Non-pigmented ciliary epithelial cell (primary cell): ENCODE measurements at places on chromosomes 6 and 20.

DNA sequence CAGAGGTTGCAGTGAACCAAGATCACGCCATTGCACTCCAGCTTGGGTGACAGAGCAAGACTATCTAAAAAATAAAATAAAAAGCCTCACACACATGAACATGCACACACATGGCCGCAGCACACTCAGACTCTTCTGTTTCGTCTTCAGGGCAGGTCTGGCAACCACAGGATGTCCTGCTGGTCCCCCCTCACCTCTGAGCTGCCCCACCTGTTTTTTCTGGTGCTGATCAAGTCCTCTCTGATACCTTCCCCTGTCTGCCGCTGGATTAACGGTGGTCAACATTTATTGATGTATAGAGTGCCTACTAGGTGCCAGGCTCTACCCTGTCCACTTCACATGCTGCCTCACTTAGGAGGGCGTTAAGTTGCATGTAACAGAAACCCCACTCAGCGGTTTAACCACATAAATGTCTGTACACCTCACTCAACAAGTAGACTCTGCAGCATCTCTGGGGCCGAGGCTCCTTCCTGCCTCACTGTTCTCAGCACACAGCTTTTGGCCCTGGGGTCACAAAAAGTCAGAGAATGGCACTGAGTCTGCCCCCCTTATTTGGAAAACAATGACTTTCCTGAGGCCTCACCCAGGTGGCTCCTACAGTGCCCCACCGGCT, 4.5 kb upstream of the AP5S1 start:
- no peak for DNase-seq

DNA sequence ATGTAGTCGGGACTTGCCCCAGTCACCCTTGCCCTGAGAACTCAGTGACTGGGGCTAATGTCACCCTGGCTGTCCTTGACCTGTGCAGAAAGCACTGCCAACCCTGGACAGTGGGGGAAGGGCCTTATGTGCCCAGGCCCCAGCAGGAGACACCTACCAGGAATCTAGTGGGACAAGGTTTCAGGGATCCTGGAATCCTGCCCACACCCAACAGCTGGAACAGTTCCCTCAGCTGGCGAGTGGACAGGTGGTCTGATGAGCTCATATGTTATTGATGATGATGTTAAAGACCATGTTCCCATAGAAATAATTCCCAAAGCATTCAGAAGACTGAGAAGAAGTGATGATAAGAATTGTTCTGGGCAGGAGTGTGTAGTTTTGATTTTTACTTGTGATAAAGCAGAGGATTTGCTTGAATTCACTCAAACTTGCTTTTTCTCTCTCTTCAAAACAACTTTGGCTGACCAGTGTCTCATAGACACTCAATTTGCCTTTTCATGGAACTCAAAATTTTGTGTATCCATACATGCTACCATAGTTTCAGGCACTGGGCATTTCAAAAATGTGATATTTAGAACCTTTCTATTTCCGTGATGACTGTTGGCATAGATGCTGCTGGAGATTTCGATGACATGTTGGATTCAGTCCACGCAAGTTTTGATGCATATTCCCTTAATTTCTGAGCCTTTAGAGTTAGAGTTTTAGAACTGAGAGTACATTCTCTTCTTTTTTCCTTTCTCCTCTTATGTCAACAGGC, 79.3 kb downstream of the SLC22A3 start:
- DNase-seq = no peak

GRCh38 chr6:79706527-79706926, 75.4 kb downstream of the SH3BGRL2 start:
- DNase-seq = no peak

GRCh38 chr6:74690365-74690764, 515.5 kb downstream of the COL12A1 start:
- peak; percentile 6 for DNase-seq

DNA sequence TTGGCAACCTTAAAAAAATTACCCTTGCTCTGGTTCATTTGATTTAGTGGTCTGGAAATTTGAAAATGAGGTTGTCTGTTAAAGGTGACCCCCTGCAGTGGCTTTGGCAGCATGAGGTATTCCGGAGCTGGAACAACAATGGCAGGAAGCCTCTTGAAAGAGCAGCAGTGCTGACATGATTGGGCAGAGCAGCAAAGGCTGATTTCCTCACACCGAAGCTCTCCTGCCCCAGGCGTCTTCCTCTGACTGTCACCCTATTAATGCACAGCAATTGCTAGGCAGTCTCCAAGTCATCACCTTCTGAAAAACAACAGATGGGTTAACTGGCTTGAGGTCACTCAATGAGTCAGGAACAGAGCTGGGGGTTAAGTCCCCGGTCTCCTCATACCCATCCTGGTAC, 241.8 kb upstream of the MMS22L start:
- no peak for DNase-seq

DNA sequence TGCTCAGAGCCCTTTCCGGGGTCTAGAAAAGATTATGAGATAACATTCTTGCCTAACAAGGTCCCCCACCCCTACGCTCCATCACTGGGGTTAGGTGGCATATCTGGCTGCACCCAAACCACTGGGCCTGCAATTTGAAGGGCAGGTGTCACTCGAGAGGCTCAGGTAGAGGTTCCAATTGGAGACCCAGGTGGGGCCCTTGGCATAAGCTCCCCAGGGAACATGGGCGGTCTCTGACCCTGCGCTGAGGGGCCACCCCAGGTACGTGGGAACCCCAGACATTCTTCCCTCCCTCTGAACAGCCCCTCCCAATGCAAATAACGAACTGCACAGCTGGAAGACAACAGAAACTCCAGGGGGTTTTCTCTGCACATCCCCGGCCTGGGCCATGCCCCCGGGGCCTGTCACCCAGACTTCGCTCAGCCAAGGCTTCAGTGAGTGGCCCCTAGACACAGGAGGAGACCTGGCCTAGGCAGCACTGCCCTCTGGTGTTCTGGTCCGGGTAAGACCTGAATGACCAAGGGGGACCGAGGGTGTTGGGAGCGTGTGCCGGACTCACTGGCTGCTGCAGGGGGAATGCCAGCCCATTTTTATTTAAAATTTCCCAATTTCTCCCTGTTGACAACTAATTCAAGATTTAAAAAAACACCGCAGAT, 47.5 kb downstream of the DSTN start:
- no peak for DNase-seq

GRCh38 chr20:7841971-7842310, 98.3 kb downstream of the HAO1 start:
- DNase-seq = peak; percentile 87

GRCh38 chr6:129992881-129993280, 25.5 kb upstream of the L3MBTL3 start:
- DNase-seq = no peak

GRCh38 chr6:81816380-81816779, 63.9 kb upstream of the TENT5A start:
- no peak for DNase-seq

DNA sequence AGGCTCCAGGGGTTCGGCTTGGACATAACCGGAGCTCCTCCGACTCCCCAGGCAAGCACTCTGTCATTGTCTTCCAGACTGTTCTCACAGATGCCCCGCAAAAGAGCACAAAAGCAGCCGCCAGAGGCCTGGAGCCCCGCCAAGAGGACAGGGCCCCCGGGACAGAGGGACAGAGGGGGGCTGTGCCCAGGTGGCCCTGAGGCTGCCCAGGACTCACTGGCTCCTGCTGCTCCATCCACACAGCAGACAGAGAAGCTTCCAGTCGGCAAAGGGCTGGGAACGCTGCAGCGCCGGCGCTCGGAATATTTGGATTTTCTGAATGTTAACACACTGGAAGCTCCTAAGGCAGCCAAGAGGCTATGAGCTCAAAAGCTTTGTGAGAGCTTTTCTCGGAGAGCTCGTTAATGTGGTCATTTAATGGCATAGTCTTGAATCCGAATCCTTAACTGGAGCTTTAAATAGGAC, 68.0 kb upstream of the QKI start:
- no peak for DNase-seq

DNA sequence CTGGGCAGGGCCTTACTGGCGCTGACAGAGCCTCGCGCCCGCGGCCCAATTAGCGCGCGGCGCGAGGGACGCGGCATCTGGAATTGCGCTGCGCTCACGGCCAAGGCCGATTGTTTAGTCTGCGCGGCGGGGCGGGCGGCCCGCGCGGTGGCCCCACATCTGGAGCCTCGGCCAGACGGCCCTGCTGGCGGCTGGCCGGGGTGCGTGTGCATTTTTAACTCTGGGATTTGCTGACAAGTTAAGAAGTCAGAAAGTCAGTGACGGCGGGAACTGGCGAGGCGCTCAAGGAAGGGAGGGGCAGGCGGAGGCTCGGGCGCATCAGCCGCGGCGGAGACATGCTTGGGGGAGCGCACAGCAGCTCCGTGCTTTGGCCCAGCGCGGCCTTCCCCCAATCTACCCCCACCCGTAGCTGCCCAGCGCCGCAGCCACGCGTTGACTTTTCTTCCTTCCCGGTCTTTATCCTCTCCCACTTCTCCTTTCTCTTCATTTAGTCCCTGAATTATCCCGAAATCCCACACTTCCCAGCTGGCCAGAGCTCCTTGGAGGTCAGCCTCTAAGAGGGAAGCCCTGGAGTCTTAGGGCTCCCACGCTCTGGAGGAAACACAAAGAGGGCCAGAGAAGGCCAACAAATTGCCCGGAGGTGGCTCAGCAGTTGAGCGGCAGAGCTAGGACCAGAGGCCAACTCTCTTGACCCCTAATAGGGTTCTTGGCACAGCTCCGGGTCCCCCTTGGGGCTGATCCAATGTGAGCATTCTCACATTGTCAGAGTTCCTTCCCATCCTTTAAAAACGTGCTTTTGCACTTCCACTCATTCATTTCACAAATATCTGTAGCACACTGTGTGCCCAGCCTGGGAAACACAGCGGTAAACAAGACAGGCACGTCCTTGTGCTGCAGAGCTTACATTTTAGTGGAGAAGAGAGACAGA, 40.8 kb upstream of the FOXP4 start:
- DNase-seq = no peak

- DNase-seq = no peak
Measured at GRCh38 chr6:43088654-43089056, 12.5 kb downstream of the PTK7 start.

- no peak for DNase-seq
Measured at GRCh38 chr6:30409184-30409583, 64.2 kb downstream of the RPP21 start.

DNA sequence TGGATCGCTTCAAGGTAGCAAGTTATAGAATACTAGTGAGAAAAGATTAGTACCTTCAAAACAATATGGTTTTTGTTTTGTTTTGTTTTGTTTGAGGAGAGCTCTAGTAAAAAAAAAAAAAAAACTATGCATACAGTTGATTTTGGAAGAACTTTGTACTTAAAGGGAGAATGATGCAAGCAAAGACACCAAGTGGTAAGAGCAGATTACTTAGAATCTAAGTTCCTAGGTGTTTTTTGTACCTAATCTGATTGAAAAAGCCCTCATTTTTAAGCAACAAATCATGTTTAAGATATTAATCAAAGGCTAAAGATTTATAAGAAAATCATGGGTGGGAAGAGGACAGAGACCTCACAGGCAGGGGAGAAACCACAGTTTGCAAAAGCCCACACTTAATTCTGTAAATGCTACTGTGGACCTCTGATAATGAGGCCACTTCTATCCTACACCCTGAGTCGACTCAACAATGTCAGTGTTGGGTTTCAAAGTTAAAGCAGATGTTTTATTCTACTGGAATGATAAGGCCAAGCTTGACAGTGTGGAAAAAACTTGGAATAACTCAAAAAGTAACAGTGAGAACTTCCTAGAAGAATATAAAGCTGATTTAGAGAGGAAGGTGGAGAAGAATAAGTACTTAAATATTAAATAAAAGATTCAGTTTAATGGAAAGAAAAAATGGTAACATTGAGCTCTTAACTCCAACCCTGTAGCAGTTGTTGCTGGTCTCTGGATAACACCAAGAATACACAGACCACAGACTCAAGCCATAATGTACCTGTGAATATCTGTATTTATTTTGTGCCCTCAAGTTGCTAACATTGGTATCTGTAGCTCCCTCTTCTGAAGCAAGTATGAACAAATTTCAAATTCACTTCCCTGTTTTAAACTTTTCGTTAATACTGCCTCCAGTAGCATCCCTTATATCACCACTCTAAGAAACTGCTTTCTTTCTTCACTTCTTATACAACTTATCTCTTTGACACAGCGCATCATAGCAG, 1047.8 kb downstream of the EPHA7 start:
- DNase-seq = no peak

- DNase-seq = peak; percentile 72
Measured at GRCh38 chr6:30818391-30818841, 65.9 kb upstream of the DDR1 start.

DNA sequence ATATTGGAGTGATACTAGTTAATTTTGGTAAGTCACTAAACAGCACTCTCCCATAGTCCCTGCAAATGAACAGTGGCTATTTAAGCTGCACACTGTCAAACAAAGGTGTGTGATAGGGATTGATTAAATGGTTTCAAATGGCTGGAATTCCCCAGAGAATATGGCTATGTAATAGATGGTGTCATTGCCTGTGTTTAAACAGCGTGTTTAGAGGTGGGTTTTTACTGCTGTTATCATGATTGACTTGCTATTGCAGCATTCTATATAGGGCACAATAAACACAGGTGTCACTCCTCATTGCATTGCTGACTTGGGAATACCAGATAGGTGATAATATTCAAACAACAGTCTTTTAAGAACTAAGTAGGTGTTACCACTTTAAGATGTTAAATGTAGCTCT, 171.7 kb upstream of the MAN1A1 start:
- DNase-seq = no peak

DNA sequence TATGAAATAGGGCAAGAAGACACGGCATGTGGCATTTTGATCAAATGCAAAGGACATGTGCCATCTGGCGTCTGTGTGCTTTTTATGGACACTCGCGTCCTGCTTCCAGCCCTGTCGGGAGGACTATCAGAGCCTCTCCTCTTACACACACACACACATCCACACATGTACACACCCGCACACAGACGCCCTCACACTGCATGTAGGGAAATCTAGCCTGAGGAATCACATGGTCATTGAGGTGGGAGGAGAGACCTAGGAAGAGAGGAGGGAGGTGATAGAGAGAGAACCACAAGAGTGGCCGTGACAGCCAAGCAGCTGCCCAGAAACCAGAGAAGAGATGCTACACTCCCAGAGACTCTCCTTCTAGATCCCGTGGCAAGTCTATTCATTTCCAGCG, 105.9 kb upstream of the CDYL start:
- no peak for DNase-seq

DNA sequence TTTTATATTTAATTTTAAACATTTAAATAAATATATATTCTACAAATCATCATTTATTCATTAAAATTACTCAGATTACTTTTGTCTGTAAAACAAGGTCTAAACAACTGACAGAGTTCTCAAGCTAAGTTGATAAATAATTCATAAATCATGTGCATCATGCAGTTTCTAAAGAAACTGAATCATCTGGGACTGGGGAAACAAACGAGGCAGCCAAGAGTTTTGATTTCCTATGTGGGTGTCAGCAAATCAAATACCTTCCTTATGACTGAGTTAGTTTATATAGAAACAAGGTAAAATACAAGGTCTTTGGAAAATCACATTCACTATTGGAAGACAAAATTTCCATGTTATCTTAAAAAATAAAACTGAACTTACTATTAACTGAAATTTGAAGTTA, 149.9 kb upstream of the BEND6 start:
- peak; percentile 49 for DNase-seq

- no peak for DNase-seq
Measured at GRCh38 chr6:6494677-6495076, 93.8 kb upstream of the LY86 start.
